ENCODE measurements at places on chromosomes 16 and 17. TPM values are rescaled to one million over a fixed set of nuclear protein-coding genes. Genes with fewer than 3 reads are reported as not detected.

CCL3 gene
- 40.9 TPM for total RNA-seq

C17orf50 gene
- not detected for total RNA-seq

EPX gene
- not detected for total RNA-seq

DNA sequence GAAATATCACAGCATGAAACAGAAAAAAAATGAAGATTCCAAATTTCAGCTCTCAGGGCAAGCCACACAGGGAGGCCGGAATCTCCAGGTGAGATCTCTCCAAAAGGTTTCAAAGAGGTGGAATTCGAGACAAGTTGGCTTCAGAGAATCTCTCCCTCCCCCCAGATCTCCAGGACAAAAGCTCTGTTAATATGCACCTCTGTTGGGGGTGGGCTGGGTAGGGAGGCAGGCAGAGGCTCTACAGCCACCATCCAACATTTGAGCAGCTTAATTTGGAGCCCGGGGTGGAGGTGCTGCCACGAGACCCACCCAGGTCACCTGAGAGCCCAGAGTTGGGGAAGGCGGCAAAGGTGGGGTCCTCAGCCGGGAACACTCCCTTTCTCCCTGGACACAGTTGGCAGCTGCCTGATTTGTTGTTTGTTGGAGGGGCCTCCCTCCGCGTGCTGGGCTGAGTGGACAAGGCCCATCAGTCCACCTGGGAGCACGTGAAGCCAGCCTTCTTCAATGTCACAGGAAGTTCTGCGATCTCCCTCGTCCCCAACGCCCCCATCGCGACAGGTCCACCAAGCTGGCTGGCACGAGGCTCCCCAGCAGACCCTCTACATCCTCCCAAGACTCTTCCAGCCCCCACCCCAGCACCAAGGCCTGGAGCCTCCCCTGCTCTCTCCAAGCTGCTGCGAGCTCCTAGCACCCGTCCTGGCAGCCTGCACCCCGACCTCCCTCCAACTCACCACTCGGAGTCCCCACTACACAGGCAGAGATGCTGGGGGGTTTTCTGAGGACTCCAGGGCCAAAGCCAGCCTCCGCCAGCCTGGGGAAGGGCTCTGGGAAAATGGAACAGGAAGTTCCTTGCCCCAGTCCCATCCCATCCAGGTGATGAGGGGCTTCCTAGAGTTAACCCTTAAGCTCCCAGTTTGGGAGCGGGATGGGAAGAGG lies at the start of gene ZSCAN10:
TSS of gene ZSCAN10 (minus strand) at position 836 of the 936 bp plus-strand sequence. CDS start 6,357 bp downstream, outside the sequence.
- DNase-seq: no peak

- no peak for DNase-seq
These were observed 7.1 kb downstream of the ARL4D start for GRCh38 chr17:43405861-43406260.

All from left lung (tissue), 14 donors.